NCI-H82 (cell line): ENCODE measurements at places on chromosomes 6 and 20.

DNA sequence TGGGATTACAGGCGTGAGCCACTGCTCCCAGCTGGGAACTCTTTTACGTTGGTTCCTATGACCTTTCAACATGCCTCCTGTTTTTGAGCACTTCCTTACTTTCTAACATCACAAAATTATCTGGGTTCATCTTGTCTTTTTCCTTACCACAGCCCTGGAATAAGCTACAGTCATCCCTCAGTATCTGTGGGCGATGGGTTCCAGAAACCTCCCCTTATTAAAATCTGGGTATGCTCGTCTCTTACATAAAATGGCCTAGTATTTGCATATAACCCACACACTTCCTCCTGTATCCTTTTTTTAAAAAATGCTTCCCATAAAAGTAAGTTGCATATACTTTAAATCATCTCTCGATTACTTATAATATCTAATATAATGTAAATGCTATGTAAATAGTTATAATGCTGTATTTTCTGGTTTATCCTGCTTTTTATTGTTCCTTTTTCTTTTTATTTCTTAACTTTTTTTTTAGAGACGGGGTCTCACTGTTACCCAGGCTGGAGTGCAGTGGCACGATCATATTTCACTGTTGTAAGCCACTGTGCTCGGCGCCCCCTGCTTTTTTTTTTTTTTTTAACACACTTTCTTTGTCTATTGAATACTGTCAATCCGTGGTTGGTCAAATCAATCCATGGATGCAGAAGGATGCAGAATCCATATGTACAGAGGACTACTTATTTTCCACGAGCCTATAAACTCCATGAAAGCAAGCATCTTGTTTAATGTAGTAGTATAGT lies 9.2 kb downstream of the RPF2 start:
- DNase-seq: no peak

DNA sequence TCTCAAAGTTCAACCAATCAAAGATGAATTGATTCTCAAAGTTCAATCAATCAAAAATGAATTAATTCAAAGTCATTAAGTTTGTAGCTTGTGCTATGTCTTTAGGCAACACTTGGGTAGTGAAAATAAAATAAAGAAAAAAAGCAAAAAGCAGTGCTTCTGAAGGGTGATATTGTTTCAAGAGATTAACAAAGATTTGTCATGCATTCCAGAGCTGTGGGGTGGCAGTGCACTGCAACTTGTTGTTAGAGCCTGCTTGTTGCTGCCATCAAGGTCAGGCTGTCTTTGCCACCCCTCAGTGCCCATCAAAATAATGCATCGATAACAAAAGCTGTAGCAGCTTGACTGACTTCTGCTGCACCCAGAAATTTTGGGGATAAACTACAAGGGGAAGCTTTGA lies 128.6 kb downstream of the RNF144B start:
- no peak for DNase-seq

- DNase-seq: peak; percentile 47
Measured at GRCh38 chr6:105215506-105215905, 35.7 kb upstream of the POPDC3 start.

DNA sequence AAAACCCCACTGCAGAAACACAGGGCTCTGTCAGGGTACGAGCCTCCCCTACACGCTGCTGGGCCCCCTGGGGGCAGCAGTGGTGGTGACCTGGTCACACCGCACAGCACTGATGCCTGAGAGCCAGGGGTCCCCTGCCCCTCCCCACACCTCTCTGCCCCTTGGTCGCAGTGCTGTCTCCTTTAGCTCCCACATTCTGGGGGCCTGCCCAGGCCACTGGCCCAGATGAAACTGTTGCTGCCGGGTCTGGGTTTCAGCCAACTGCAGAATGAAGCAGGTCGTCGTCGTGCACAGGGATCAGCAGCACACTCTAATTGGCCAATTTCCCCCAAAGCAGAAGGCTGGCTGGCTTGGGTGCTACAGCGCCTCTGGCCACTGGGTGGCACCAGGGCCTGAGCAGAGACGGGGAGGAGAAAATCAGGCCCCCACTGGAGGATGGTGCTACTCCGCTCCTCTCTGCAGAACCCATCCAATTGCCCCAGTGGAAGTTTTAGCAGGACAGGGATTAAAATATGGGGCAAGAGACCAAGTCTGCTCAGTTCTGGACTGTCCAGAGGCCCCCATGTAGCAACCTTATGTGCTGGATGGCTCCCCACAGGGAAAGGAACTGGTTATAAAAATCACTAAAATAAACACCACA lies 26.1 kb downstream of the DIDO1 start:
- DNase-seq: peak; percentile 78

GRCh38 chr20:43988867-43989266 lies 74.2 kb downstream of the TOX2 start:
- no peak for DNase-seq

- no peak for DNase-seq
Measured at GRCh38 chr20:23753194-23753548, 2.4 kb upstream of the CST1 start.

- peak; percentile 3 for DNase-seq
Measured at GRCh38 chr6:99790679-99791078, 184.0 kb downstream of the PRDM13 start.

DNA sequence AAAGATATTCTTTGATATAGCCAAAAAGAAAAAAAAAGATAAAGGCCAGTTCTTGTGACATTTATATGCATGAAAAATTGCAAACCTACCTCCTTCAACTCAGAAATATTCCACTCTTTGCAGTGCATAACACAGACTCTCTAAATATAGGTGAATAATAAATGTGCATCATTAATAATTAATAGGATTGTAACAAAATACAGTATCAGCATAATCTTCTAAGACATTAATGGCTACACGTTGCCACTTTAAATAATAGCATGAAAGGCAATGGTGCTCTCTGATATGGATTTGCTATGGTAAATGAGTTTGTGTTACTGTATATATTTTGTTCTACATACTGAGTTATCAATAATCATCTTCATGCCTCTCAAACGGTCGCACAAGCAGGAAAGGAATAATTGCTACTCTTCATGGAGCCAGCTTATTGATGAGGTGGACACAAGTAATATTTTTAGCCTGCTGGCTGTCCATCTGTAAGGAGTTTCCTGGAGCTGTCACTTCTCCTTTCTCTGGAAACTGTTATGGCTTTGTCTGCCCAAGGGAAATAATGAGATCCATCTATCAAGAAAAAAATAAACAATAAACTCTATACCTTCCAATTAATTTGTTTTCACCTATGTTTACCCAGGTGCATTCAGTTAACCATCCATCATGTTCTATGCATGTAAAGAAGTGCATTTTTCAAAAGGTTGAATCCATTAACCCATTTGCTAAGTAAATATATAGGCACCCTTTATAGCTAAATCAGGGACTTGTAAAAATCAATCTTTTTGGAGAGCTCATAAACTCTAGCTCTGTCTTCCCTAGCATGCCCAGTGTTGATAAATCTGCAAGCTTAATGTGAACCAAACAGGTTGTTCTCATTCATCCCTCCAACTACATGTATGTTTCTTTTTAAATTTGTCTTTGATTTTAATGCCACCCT lies 253.0 kb downstream of the NKAIN2 start:
- DNase-seq: no peak

DNA sequence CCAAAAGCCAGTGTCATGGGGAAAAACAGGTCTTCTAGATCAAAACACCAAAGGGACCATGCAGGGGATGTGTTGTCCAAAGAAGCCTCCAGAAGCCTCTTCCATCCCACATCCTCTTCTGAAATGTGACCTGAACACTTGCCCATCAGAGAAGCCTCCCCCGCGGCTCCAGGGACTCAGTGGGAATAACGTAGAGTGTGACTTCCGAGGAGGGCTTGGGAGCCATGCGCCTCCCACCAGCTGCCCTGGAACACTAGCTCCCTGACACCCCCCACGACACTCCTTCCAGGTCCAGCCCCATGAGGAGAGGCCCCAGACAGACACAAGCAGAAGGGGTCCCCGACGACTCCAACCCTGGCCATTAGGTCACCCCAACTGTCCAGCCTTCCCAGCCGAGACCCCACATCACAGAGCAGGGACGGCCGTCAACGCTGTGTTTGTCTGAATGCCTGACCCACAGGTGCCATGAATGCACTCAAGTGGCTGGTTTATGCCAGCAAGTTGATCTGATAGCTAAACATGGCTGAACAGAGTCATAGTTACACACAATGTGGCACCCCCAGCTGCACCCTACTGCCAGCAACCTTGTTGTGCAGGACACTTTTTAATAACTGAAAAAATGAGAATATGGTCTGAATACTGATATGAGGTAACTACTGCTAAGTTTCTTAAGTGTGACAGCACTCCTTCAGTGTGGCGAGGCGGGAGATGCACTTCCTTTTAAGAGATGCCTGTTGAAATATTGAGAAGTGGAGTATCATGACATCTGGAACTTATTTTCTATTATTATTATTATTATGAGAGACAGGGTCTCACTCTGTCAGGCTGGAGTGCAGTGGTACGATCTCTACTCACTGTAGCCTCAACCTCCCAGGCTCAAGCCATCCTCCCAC lies 58.0 kb downstream of the GINS1 start:
- no peak for DNase-seq

DNA sequence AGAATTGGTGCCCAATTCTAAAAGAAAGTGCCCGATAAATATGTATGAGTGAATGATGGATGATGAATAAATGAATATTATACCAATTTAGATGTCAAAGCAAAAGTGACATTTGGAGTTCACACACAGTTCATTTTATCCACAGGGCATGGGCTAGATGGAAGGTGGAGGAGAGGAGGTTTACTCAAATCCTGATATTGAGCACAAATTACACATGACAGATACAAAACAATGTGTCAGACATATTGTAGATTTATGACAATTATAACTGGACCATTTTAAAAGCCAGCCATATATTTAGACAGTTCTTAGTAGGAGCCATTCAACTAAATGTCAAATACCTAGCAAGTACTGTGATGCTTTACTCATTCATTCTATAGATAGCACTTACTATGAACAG lies 23.4 kb upstream of the PHACTR1 start:
- no peak for DNase-seq

GRCh38 chr6:108734271-108734922 lies 113.8 kb upstream of the ARMC2 start:
- no peak for DNase-seq

DNA sequence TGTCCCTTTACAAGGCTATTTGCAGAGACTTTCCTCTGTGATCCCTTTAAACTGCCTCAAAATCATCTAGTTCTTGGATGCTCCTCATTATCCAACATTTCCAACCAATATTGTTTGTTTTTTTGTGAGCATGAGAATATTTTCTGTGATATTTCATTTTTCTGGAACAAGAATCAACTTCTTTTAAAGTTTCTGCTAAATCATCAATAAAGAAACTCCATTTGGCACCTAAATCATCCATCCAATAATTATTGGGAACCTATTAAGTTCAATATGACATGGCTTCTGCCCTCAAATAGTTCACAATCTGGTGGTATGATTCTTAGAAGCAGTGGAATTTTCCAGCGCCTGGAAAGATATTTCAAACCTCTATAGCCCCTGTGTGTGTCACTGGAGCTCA lies 207.6 kb downstream of the ISM1 start:
- DNase-seq: no peak

DNA sequence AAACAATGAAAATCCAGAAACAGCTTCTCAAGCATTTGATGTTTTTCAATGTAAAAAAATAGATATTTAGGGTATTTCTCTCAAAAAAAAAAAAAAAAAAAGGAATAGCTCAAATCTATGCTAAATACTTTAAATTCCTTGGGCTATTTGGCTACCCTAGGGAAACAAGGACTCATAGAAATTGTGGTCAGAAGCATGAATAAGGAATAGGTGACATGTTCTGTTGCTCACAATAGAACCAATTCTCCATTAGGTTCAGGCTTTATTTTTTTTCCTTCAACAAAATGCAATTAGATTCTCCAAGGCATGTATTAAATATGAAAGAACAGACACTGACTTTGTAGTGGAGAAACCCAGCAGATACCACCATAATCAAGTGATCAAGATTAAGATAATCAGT lies 904.3 kb upstream of the FLRT3 start:
- no peak for DNase-seq

DNA sequence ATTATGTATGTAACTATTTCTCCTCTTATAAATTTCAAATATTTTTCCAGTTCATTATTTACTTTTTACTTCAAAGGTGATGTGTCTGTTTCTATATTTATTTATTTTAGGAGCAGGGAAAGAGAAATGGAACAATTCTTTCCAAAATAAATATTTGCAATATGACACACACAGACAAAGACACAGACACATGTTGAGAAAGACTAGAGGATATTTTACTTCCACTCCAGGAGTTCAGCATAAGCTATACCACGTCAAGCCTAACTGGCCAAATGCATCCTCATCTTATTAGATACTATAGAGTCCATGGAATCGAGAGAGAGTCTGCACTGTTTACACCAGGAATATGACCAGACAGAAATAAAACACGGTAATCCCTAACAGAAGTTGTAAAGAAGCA lies 13.3 kb downstream of the RALGAPA2 start:
- DNase-seq: no peak

DNA sequence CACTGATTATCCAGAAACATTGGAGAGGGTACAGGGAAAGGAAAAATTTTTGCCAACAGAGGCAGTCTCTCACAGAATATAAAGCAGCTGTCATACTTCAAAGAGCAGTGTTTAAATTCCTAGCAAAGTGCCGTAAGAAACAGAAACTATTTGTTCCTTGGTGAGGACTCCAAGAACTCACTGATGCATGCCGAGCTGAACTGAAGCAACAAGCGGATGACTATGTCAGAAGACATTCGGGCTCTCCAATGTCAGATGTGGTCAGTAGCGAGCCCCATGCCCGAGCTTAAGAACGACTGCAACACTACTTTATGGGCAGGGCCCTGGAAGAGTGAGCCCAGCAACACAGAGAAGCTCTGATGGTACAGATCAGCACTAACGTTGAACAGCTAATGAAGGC lies 54.7 kb downstream of the OR2B6 start:
- DNase-seq: no peak

GRCh38 chr6:33699131-33699530 lies 12.4 kb downstream of the UQCC2 start:
- no peak for DNase-seq

DNA sequence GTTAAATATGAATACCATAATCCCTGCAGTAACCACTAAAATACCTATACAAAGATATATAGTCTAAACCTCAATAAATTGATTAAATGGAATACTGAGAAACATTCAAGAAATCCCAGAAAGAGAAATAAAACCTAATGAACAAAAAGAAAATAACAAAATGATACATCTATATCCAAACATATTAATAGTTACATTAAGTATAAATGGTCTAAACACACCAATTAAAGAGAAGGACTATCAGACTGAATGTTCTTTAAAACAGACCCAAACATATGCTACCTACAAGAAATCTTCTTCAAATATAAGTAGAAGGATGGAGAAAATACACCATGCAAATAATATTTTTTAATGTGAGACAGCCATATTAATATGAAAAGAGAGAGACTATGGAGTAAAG lies 22.0 kb downstream of the NINL start:
- DNase-seq: no peak

- DNase-seq: no peak
Measured at GRCh38 chr20:10798811-10799210, 125.0 kb upstream of the JAG1 start.

- DNase-seq: no peak
Measured at GRCh38 chr6:135739288-135739687, 112.2 kb upstream of the PDE7B start.

- DNase-seq: no peak
Measured at GRCh38 chr6:119658917-119659316, 309.4 kb upstream of the MAN1A1 start.

GRCh38 chr6:6681075-6681849 lies 92.7 kb downstream of the LY86 start:
- no peak for DNase-seq

- DNase-seq: no peak
Measured at GRCh38 chr6:35782424-35782823, 1.6 kb downstream of the CLPSL1 start.

GRCh38 chr20:23058240-23058639 lies 8.8 kb upstream of the THBD start:
- DNase-seq: no peak
